ENCODE measurements at places on chromosomes 4 and X.

GRCh38 chr4:99878604-99879003, 15.6 kb downstream of the LAMTOR3 start:
- DNase-seq = no peak

GRCh38 chr4:20916106-20916505, 215.8 kb downstream of the PACRGL start:
- DNase-seq = peak; percentile 4

DNA sequence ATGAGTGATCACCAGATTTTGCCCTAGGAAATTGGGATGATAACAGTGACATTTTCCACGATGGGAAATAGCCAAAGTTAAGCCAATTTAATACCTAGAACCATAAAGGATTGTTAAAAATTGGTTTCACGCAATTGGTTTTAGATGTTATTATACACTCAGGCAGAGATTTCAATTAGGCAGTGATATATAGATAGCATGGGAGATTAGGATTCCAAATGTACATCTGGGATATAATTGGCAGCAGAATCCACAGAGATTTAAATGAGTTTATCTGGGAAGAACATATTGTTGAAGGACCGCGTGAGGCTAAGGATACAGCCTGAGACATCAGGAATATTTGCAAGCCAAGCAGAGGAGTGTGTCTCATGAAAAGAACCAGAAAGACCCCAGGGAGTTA, 351.6 kb downstream of the GPM6A start:
- no peak for DNase-seq

DNA sequence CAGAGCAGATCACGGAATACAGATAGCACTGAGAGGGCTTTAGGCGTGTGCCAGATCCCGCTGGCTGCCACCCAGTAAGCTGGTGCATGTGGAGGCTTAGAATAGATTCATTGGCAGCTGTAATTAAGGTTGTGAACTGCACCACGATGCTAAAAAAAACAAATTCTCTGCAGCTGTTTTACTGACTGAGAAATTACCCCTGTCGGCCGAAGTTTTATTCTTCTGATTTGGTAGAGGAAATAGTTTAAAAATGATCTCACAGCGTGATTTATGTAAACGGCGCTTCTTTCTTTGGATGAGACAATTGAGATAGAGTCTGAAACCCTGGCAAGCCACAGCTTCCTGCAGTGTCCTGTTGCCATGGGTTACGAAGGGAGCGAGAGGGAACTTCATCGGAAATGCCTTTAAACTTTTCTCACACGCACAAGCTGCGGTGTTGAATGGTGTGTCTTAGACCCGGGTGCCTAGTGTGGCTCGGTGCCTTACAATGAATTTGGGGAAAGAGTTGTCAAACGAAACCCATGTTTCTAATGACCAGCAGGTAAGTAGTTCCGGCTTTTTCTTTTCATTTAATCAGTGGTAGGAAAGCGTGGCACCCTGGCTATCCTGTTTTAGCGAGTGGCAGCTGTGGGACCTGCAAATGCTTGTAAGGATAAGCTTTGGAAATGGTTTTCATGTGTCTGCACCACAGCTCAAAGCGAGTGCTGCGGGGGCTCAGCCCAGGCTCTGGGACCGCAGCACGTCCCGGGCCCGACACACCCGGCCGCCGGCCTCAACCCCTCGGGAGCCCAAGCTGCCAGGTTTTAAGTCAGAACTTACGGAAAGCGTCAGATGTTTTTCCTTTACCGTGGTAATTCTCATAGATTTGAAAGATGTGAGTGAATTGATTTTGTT, 71.7 kb upstream of the HGFAC start:
- peak; percentile 33 for DNase-seq
